ENCODE measurements at places on chromosomes 11 and 22. TPM values are rescaled to one million over a fixed set of nuclear protein-coding genes. Genes with fewer than 3 reads are reported as not detected.

- DNase-seq: no peak
Measured at GRCh38 chr11:12489246-12489772, 111.9 kb downstream of the PARVA start.

DNA sequence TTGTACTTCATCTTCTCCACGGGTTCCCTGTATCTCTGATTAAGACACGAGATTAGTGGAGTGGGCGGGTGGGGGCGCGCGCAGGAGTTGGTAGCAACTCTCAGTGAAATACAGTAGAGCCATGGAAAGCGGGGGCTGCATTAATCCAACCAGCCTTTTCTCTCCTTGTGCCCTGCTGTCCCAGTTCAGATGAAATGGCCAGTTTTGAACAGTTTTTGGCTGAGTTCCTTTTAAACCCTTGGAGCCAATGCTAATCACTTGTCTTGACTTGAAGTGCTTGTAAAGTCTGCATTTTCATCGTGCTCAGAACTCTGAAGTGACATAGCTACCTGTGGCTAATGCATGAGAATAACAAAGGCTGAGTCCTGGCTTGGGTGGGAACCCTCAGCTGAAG lies 734 bp upstream of the TMEM123 start:
- no peak for DNase-seq

DNA sequence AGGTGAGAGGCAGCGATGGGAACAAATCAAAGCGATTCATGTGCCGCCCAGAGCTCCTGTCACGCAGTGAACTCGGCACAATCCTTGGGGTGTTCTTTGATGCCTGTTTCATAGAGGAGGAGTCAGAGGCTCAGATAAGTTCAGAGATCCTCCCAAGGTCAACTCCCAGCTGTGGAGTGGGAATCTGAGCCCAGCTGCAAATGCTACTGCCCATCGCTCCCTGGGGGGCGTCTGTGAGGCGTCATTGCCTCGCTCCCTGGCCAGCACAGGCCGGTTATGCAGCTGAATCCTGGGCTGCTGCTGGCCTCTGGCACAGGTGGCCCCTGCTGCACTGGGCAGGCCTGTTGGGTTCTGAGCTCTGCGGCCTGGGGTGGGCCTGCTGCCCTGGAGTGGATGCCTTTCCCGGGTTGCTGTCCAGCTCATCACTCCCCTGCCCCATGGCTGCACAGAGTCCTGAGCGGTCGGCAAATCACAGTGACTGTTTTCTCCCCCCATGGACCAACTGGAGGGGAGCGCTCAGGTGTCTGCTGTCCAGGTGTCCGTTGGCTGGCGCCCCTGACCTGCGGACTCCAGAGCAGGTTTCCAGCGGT lies 36.3 kb upstream of the SHISAL1 start:
- DNase-seq: no peak

Gene BAIAP2L2
- total RNA-seq: 92.3 TPM

Gene BIK
- total RNA-seq: 28.3 TPM

- DNase-seq: peak; percentile 9
Measured at GRCh38 chr22:21446827-21447690, 20.1 kb upstream of the TMEM191C start.

GRCh38 chr11:26618441-26618840 lies 46.4 kb upstream of the MUC15 start:
- no peak for DNase-seq

DNA sequence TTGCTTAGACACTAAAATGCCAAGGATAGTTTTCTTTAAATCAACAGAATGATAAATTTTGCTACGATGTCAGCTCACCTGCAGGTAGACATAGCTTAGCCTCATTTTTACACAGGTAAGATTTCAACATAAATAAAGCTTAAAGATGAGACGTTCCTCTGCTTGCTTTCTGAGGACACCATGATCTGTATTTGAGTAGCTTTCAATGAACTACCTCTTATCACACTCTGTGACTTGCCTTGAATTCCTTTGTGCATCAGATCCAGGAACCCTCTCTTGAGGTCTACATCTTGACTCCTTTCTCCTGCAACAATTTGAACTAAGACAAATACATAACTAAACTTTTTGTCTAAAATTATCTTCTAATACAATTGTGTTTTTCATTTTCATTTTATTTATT lies 26.1 kb upstream of the OR8I2 start:
- no peak for DNase-seq

- DNase-seq: no peak
Measured at GRCh38 chr11:131481971-131482370, 111.6 kb downstream of the NTM start.

GRCh38 chr11:66641834-66642233 lies 3.3 kb downstream of the RBM4 start:
- DNase-seq: no peak

DNA sequence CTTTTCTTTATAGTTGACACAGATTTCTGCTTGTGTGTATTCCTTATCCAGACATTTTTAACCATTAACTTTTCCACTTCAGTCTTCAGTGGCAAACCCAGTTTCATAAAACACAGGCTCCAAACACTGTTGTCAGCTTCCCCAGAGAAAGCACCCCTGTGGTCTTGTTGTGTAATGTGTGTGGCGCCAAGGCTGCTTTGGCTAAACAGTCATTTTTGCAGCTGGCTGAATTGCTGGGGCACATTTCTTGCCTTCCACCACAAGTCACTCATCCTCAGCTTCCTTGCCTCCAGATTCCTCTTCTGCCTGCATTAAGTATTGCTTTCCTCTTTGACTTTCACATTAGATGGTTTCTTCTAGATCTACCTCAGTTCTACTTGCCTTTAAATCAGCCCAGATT lies 40.5 kb downstream of the ARHGAP1 start:
- no peak for DNase-seq

- no peak for DNase-seq
Measured at GRCh38 chr11:2470495-2470894, 25.7 kb downstream of the KCNQ1 start.

DNA sequence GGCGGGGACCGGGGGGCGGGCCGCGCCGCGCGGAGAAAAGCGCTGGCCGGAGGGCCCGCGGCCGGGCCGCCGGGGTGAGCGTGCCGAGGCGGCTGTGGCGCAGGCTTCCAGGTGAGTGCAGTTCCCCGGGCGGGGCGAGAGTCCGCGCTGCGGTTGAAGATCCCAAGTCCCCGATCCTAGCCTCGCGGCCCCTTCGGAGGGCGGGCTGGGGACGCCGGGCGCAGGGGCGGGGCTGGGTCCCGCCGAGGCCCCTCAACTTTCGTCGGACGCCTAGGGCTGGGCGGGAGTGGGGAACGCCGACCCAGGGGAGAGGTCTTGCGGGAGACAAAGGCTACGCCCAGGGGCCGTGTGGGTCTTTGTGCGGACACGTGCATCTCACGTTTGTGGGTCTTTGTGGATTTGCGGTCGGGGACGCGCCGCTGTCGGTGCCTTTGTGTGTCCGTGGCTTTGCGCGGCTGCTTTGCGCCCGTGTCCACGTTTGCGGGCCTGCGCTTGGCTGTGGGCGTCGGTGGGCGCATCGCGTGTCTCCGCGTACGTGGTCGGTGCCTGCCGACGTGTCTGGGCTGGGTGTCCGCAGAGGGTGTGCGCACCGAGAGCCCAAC lies at the start of gene TSKU:
Gene TSKU, plus strand, starts transcription at position 63 of the 602 bp plus-strand sequence. CDS start 12,261 bp downstream, outside the sequence.
- no peak for DNase-seq

GRCh38 chr11:33116535-33116934 lies 44.7 kb downstream of the CSTF3 start:
- no peak for DNase-seq

- DNase-seq: no peak
Measured at GRCh38 chr11:105719073-105719822, 109.4 kb downstream of the GRIA4 start.

DNA sequence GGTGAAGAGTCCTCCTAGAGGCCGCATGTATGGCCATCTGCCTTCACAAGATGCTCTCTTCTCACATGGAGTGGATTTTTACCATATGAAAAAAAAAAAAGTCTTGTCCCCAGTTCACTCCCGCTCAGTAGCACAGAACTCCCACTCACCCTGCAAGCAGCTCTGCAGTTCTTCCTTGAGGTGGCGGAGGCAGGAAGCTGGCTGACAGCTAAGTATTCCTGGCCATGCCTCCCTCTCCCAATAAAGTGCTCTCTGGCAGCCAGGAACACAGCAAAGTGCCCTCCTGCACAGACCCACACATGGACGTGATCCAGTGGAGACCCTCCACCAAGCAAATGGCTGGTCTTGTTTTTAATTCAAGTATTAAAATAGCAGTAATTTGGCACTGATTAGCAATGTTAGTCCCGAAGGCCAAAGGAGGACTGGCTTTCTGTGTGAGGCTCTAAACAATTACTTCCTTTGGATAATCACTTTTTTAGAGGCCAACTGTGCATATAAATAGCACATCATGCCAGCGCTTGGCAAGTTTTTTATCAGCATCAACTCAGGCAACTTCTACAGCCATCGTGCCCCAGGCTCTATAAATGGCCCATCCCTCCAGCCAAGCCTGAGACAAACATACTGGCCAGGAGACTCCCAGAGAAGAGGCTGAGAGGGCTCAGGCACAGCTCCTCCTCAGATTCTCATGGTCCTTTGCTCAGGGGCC lies 413.6 kb downstream of the OPCML start:
- DNase-seq: no peak

- no peak for DNase-seq
Measured at GRCh38 chr11:65709661-65710060, 2.4 kb upstream of the KAT5 start.

Gene CRYBB1
- 1.0 TPM for total RNA-seq

Gene PRRG4
- 18.9 TPM for total RNA-seq

DNA sequence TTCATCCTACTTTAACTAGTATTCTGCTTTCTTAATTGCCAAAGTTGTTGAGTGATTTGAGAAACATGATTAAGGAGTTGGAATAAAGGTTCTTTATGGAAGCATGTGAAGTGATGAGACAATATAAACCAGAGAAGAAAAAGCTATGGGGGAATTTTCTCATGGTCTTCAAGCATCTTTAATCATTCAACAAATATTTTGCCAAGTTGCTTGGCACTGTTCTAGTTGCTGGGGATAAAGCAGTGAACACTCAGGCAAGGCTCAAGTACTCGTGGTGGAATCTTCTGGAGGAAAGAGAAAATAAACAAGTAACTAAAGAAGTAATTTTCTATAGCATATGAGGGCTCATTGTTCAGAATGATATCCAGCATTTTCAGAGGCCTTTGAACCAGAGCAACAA lies 9.2 kb upstream of the PIWIL4 start:
- no peak for DNase-seq

Gene DGCR2
- 79.8 TPM for total RNA-seq

Gene TESMIN
- 22.7 TPM for total RNA-seq

Gene LARGE2
- 2.9 TPM for total RNA-seq

Gene CABP2
- not detected for total RNA-seq

DNA sequence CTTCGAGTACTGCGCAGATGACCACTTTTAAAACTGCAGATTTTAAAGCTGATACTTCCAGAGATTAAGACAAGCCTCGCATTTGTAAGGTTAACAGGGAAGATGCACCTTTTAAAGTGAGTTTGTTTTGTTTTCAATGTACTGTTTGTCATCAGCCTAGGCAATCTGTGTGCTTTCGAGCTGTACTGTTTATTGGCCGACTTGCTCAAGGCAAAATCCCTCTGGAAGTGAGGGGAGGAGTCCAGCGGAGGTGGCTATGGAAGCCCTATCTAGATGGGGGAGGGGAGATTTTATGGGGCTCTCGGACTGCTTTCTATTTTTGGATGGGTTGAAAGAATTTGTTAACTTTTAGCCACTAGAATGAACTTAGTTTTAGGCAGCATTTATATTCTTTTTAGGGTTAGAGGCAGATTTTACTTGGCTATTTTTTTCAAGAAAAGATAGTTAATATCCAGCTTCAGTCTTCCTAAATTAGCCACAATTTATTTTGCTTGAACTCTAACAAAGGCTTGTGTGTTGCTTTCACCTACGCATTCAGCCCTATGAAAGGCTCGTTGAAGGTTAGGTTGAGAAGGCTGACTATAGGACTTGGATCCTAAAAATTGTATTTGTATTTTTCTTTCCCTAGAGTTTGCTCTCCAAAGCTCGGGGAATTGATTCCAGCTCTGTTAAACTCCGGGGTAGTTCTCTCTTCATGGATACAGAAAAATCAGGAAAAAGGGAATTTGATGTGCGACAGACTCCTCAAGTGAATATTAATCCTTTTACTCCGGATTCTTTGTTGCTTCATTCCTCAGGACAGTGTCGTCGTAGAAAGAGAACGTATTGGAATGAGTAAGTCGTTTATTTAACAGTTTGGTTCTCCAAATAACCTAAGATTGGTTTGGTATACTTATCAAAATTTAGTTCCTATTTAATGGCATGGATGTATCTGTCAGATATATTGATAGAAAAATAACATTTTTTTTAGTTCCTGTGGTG lies 2.1 kb downstream of the WEE1 start:
- DNase-seq: no peak
